ENCODE measurements at places on chromosomes 2 and 18.

GRCh38 chr2:11326677-11327211 lies 17.7 kb downstream of the ROCK2 start:
- DNase-seq, result no peak

- DNase-seq, result no peak
Observed at GRCh38 chr2:44902217-44903137, 39.0 kb upstream of the SIX3 start.

- DNase-seq, result no peak
Observed at GRCh38 chr2:207934720-207935119, 90.6 kb downstream of the PLEKHM3 start.

- no peak for DNase-seq
Observed at GRCh38 chr2:169358016-169358415, 4.3 kb downstream of the LRP2 start.

GRCh38 chr2:7919510-7919909 lies 762.3 kb upstream of the ID2 start:
- no peak for DNase-seq

Measured in Kasumi-1 (cell line).